ENCODE measurements at places on chromosomes 5 and 9.
A peak's percentile ranks its signal among the peaks of the same experiment; 100 is the strongest.

DNA sequence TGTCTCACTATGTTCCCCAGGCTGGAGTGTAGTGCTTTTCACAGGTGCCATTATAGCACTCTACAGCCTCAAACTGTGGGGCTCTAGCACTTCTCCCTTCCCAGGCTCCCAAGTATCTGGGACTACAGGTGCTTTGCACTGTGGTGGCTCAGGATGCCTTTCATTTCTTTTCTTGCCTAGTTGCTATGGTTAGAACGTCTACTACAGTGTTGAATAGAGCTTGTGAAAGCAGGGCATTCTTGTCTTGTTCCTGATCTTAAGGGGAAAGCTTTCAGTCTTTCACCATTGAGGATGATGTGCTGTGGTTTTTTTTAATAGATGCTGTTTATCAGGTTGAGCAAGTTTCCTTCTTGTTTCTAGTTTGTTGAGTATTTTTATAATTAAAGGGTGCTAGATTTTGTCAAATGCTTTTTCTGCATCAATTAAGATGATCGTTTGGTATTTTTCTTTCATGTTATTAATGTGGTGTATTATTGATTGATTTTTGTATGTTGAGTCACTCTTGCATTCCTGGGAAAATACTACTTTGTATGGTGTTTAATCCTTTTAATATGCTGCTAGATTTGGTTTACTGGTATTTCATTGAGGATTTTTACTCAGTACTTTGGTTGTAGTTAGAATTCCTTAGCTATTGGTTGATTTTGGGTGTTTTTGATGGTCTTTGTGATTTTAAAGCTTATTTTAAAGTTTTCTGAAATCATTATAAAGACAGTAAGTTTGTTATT lies 35.6 kb downstream of the GPBP1 start:
- peak; percentile 30 for DNase-seq

DNA sequence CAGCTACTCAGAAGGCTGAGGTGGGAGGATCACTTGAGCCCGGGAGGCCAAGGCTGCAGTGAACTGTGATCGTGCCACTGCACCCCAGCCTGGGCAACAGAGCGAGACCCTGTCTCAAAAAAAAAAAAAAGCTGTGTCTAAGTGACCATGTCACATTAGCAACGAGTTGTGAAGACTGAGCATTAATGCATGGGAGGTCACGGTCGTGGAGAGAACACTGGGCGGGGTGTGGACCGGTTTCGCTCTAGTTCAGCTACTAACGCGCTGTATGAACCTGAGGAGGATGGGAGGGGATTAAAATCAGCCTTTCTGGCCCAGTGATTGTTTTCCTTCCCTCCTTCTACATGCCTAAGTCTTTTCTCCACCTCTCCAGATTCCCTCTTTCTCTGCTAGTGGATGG lies 56.7 kb upstream of the CARTPT start:
- no peak for DNase-seq

DNA sequence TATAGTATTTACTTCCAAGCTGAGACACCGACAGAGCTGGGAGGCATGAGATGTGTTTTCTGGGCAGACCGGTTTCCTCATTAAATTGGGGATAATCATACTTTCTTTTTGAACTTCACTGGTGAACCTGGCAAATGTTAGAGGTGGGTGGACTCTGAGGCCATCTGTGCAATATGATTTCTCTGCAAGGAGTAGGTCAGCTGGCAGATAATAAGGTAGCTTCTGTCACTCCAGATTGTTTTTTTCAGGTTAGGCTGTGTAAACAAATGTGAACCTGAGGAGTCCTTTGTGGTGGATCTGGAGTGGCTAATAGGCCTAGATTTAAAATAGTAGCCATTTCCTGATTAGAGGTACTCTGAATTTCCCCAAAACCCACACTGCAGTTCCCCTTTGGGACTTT lies 75.4 kb upstream of the S1PR3 start:
- no peak for DNase-seq

GRCh38 chr5:68230285-68230684 lies 14.7 kb downstream of the PIK3R1 start:
- DNase-seq: no peak

DNA sequence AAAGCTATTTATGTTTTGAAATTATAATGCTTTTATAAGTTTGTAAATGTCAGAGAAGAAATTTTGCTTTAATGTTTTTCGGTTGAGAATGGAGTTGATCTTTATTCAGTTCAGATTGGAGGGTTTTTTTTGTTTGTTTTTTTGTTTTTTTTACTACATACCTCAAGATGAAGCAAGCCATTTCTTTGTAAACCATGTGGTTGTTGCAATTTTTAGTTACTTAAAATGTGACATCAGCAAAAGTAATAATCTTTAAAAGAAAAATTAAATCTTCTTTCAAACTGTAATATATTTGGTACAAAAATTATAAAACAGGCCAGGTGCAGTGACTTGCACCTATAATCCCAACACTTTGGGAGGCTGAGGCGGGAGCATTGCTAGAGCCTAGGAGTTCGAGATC lies 102.6 kb downstream of the CDC42SE2 start:
- no peak for DNase-seq

DNA sequence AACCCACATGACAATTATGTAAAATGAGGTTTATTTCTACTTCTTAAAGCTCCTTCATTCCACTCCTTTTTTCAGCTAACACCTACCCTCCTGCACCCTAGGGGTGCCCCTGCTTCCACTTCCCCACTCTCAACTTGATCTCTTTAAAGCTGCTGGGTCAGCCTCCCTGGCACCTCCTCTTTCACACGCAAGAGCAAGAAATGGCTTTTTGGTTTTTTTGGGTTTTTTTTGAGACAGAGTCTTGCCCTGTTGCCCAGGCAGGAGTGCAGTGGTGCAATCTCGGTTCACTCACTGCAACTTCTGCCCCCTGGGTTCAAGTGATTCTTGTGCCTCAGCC lies 64.4 kb downstream of the SUSD1 start:
- DNase-seq: no peak

DNA sequence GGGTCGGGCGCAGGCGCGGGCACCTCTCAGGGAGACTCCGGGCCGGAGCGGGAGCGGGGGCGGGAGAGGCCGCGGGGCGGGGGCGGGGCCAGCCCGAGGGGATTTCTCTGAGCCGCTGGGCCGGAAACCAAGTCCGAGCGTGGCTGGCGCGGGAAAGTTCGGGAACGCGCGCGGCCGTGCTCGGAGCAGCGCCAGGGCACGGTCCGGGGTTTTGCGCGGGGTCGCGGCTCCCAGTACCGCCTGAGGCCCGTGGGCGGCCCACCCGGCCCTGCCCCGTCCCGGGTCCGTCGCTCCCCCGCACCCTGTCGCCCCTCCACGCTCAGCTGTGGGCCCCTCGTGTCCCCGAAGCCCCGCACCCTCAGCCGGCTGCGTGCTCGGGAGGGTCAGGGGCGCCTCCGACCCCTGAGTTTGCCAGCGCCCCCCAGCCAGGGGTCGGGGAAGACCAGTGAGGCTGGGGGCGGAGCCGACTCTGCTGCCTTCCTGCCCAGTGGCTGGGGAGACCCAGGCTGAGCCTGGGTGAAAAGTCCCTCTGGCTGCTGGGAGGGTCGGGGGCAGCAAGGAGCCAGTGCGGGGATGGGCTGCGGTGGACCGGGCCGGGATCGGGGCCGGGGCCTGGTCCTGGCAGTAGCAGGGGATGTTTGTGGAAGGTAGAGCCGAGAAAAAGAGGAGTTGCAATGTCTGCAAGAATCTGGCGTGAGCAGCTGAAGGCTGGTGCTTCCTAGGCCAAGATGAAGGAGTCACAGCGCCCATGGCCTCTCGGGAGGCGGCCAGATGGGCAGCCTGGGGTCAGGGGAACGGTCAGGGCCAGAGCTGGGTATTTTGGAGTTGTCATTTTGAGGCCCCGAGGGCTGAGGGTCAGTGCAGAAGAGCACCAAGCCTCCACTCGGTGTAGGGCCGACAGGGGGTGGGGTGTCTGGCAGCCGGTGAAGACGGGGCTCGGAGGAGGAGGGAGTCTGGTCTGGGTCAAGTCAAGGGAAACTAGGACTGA lies 588 bp downstream of the TRAF2 start:
- no peak for DNase-seq

DNA sequence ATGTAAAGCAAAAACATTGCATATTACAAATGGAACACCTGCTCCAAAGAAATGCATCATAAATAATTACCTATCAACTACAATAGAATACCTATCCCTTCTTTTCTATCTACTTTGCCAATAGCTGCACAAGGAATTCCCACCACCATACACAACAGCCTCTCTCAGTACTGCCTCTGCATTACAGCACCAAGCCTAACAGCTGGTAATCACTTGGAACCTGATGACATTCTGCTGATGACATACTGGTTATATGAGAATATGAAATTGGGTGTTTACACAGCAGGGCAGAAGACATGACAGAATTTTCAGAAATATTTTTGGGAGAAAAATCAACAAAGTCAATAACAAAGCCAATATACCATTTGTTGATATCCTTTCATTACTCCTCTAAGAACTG lies 43.2 kb downstream of the PSMB7 start:
- DNase-seq: peak; percentile 25
